ENCODE measurements at places on chromosomes 3 and 15. TPM values are rescaled to one million over a fixed set of nuclear protein-coding genes. Genes with fewer than 3 reads are reported as not detected.

The TOPBP1 gene
- 22.4 TPM for total RNA-seq

The PDCD7 gene
- total RNA-seq, result 25.7 TPM

The GRAMD1C gene
- total RNA-seq, result 1.4 TPM

The C3orf33 gene
- 2.8 TPM for total RNA-seq

The C3orf70 gene
- not detected for total RNA-seq

The NAALADL2 gene
- total RNA-seq, result 0.23 TPM

The MUSTN1 gene
- total RNA-seq, result 0.79 TPM

The CHST13 gene
- not detected for total RNA-seq

The IMPG2 gene
- 0.05 TPM for total RNA-seq

The ATP13A5 gene
- total RNA-seq, result 0.49 TPM

The GOLGA6A gene
- not detected for total RNA-seq

The SECISBP2L gene
- total RNA-seq, result 6.6 TPM

The FGF12 gene
- 0.14 TPM for total RNA-seq

The TMC3 gene
- total RNA-seq, result not detected

The IL5RA gene
- total RNA-seq, result not detected

The COX17 gene
- 37.3 TPM for total RNA-seq

The ARMC8 gene
- total RNA-seq, result 18.1 TPM

The PLA1A gene
- not detected for total RNA-seq

The SCAANT1 gene
- total RNA-seq, result not detected

The TRIM42 gene
- total RNA-seq, result not detected

The DNASE1L3 gene
- total RNA-seq, result not detected

The LRRC34 gene
- total RNA-seq, result 0.85 TPM

The XCR1 gene
- not detected for total RNA-seq

The DNAH12 gene
- total RNA-seq, result not detected

The CCK gene
- total RNA-seq, result 1.5 TPM

The ELL3 gene
- 17.1 TPM for total RNA-seq

The CLSTN2 gene
- under 0.01 TPM for total RNA-seq

The SLC2A2 gene
- not detected for total RNA-seq

The SLC22A13 gene
- 0.07 TPM for total RNA-seq

The ZIC4 gene
- total RNA-seq, result not detected

The HIGD2B gene
- not detected for total RNA-seq

Data from airway epithelial cell (primary cell).